Left lobe of liver (tissue), 2 donors: ENCODE measurements at places on chromosomes 6 and 20.

DNA sequence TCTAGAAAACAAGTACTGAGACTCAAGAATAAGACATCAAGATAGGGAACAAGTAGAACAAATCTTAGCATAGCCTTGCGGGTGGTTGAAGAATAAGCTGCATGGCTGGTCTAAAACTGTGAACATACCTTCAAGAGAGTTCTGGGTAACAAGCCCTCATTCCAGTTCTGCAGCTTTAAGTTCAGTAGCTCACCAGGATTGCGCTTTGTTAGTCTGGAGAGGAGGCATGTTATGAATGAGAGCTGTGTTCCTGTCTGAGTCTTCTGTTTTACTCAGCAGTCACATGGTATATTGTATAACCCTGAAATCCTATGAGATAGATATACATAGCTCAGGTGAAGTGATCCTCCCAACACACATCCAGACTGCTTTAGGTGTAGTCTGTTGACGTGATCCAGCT is 406.6 kb upstream of the IRAK1BP1 start:
- DNase-seq, result no peak

DNA sequence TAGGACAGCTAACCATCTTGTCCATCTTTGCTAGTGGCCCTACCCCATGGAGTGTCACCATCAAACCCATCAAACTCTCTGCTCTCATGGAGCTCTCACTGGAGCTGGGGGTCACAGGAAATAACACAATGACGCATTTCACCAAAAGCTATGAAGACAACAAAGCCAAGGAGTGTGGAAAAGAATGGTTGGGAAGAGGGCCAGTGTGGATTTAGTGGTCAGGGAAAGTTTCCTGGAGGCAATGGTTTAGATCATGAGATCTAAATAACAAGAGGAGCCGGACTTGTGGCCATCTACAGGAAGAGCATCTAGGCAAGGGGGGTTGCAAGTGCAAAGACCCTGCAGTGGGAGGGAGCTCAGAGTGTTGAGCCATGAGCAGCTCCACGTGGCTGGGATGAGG is 189.5 kb downstream of the BMP7 start:
- no peak for DNase-seq

DNA sequence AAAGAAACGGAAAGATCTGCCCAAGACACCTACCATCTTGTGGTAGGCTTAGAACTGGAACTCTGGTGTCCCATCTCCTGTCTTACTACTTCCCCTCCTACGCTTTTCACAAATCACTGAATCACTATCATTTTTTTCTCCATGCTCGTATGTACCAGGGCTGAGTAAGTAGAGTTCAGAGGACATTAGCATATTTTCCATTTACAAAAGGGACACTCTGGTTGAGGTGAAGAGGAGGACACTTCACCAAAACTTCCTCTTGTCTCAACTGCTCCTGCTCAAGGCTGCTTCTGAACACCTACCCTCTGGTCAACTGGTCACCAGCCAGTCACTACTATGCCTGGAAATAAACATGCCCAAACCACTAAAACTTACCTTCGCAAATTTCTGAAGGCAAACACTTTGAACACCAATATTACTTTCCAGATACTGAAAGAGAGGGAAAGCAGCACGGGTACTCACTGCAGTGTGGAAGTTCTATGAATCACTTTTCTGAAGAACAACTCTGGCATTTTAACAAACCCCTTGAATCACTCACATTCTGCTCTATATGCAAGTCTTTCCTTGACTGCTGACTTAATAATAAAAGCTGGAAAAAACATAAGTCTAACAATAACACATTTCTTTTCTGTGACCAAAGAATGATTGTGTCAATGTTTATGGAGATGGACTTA is 123.3 kb downstream of the INSM1 start:
- no peak for DNase-seq

GRCh38 chr6:11416936-11417576 is 120.5 kb upstream of the TMEM170B start:
- DNase-seq, result no peak

DNA sequence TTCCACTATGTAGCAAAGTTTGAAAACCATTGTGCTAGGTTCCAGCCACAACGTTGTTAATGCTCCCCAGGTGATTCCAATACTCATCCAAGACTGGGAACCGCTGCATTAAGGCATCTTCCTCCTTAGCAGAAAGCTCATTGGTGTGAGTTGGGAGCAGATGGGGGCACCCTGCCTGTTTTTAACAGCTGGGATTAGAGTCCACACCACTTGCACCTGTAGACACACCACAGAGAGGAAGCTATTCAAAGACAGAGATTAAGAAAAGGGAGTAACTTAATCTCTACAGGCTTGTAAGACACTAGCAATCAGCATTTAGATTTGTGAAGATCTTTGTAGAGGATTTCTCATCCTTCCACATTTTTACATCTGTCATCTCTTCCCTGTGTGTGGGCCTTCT is 333.9 kb upstream of the SOX4 start:
- DNase-seq, result no peak

- no peak for DNase-seq
Measured at GRCh38 chr6:63565727-63566596, 6.3 kb upstream of the LOC128125822 start.

DNA sequence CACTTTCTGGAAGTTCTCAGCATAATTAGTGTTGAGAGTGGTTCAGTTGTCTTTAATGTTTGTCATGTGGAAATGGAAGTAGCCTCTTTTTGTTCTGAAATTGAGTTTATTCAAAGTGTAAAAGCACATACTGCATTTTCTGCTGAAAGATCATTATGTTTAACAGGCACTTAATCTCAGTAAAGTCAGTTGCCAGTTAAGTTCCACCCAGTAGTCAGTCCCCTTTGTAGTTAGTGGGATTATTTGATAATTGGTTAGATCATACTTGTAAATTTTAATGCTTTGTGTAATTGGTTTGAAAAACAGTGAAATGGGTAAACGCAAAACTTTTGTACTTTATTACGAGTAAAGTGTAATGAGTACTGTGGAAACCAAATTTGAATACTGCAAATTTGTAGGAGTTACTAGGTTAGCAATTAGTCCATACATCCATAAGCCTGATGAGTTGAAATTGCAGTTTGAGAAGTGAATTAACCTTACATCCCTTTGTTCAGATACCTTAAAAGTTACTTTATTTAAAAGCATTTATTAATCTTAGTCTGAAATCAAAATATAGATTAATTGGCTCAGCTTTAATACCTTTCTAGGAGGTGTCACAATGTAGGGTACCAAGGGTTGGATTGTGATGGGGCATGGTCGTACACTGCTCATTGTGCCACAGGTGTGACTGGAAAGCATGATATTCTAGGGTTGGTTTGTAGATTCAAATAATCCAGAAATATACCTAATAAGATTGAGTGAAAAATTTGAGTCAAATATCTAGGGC is 4.4 kb downstream of the SRSF6 start:
- no peak for DNase-seq

GRCh38 chr20:51953731-51954340 is 151.5 kb upstream of the SALL4 start:
- no peak for DNase-seq

DNA sequence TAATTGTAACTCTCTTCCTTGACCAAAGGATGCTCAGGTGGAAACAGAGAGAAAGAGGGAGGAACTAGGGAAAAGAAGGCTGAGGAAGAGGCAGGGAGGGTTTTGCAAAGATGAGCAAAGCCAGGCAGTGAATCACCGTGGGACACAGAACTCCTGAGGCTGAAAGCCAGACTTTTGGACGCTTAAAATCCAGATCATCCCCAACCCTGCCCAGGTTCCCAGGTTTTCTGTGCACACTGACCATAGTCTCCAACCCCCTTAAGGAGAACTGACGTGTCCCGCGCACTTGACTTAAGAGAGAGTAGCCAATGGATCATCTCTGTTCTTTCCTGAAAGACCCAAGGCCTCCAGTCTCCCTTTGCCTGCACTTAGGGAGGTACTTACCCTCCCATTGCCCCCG is 75.3 kb downstream of the LRFN2 start:
- no peak for DNase-seq

- DNase-seq, result no peak
Measured at GRCh38 chr20:48605364-48606171, 222.2 kb downstream of the PREX1 start.

DNA sequence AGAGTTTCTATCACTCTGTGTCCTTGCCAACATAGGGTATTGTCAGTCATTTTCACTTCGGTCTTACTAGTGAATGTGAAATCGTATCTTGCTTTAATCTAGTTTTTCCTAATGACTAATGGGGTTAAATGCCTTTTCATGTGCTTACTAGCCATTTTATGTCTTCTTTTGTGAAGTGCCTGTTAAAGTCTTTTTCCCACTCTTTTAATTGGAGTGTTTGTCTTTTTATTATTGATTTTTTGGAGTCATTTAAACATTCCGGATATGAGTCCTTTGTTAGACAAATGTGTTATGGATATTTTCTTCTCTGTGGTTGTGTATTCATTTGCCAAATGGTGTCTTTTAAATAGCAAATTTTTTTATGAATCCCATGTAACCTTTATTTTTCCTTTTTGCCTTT is 194.6 kb downstream of the CDH26 start:
- no peak for DNase-seq

GRCh38 chr6:161233986-161234661 is 39.7 kb downstream of the AGPAT4 start:
- DNase-seq, result no peak

GRCh38 chr6:7468382-7469081 is 72.9 kb upstream of the DSP start:
- DNase-seq, result no peak

GRCh38 chr6:2807342-2808090 is 34.1 kb downstream of the SERPINB1 start:
- DNase-seq, result no peak

GRCh38 chr6:152372945-152373344 is 264.2 kb downstream of the SYNE1 start:
- DNase-seq, result no peak

- no peak for DNase-seq
Measured at GRCh38 chr20:38776363-38776762, 28.1 kb downstream of the ACTR5 start.

GRCh38 chr6:119501798-119502483 is 152.4 kb upstream of the MAN1A1 start:
- DNase-seq, result no peak

GRCh38 chr20:3753098-3753497 is 14.5 kb downstream of the ADISSP start:
- no peak for DNase-seq

- no peak for DNase-seq
Measured at GRCh38 chr6:37965964-37966676, 146.6 kb downstream of the ZFAND3 start.

DNA sequence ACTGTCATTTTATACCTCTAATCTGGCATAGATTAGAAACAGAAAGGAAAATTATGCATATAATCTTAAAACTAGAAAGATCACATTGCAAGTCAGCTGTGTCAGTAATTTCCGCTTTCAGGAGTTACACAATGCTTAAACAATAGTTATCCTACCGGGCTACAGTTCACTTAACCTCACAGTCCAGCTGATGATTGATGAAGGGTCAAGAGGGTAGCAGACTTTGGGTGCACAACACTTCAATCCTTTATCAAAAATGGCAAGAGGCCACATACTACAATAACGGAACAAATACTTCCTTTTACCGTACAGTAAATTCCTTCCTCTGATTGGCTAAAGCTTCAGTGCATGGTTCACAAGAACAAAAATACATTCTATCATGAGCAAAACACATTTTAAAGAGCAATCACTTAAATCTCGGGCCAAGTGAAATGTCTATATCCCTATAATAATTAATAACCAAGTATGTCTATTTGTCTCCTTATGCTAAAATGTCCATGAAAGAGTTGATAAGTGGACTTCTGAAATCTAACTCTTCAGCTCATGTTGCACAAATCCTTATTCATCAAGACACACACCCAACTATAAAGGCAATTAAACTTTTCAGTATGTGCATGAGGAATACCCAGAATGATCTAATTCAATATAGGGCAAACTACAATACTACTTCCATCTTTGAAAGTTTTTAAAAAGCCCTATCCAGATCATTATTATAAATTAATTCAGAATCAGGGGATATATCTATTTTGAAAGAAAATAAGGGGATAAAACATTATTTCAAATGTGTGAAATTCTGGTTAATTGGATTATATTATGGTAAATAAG is 76.8 kb downstream of the HIVEP2 start:
- DNase-seq, result no peak

DNA sequence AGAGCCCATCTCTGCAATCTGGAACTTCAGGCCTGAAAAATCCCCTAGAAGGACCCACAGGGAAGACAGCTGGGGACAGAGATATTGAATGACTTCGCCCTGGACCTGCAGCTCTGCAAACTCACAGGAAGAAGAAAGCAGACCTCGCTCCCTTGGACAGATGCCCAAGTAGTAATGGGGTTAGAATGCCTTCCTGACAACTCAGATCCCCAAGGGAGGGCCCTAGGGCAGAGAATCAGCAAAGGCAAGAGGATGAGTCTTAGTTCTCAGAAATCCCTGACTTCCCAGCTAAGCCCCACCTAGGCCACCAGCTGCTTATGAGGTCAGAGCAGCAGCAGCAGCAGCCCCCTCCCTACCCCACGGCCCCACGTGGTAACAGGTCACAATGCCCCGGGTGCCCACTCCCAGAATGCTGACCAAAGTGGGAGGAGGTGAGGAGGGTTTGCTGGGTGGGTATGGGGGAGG is at the start of gene C20orf141:
C20orf141 (plus strand) TSS at position 401 of the 465 bp plus-strand sequence. CDS start 198 bp downstream, outside the sequence.
- DNase-seq, result no peak

DNA sequence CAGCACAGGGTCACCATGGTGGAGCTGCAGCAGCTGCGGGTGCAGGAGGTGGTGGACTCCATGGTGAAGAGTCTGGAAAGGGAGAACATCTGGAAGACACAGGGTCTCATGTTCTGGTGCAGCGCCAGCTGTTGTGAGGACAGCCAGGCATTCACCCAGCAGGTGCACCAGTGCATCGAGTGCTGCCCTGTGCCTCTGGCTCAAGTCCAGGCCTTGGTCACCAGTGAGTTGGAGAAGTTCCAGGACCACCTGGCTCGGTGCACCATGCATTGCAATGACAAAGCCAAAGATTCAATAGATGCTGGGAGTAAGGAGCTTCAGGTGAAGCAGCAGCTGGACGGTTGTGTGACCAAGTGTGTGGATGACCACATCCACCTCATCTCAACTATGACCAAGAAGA is 22.9 kb upstream of the RIPK1 start:
- no peak for DNase-seq

- DNase-seq, result no peak
Measured at GRCh38 chr6:3442431-3443220, 14.2 kb downstream of the SLC22A23 start.

DNA sequence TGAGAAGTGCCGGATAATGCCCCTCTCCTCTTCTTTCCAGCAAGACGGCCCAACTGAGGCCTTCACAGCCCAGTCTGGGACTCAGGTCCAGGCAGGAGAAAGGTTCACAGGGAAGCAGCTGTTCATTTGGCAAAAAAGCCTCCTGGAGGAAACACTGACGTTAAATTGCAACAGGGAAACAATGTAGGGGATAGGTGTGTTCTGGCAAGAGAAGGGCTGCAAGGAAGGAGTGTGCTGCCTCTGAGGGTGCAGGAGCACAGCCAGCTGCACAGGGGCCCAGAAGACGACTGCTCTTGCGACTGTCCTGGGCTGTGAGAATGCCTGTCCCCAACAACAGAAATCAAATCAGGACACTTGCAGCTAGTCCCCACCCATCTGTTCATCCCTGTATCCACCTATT is 70.6 kb upstream of the PMEPA1 start:
- no peak for DNase-seq

DNA sequence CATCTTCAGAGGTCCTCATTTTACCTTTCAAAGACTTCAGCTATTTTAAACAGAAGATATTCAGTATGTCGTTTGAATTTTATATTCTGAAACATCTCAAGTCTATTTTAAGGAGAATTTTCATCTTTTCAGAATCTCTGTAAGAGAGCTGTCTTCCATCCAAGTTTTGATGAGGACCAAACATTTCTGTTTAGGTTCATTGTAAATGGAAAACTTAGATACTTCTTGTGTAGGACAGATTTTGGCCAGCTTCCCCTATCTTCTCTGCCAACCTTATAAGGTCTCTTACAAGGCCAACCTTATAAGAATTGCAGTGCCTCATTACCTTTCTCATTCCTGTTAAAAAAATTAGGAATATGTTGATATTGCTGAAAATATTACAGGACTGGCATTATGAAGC is 88.1 kb downstream of the AKAP7 start:
- no peak for DNase-seq
